Right renal cortex interstitium (tissue), 3 donors: ENCODE measurements at places on chromosomes 3 and 15. TPM values are rescaled to one million over a fixed set of nuclear protein-coding genes. Genes with fewer than 3 reads are reported as not detected.

GRCh38 chr3:54663501-54664011, 264.3 kb downstream of the LRTM1 start:
- no peak for DNase-seq

SCAANT1 gene
- polyA plus RNA-seq: 0.53 TPM

ZNF660 gene
- 11.1 TPM for polyA plus RNA-seq

SLC28A2 gene
- 0.44 TPM for polyA plus RNA-seq

GRCh38 chr3:88640581-88640980, 466.8 kb upstream of the EPHA3 start:
- no peak for DNase-seq

- no peak for DNase-seq
These were observed 13.5 kb downstream of the HTR3E start for GRCh38 chr3:184110316-184110725.

DNA sequence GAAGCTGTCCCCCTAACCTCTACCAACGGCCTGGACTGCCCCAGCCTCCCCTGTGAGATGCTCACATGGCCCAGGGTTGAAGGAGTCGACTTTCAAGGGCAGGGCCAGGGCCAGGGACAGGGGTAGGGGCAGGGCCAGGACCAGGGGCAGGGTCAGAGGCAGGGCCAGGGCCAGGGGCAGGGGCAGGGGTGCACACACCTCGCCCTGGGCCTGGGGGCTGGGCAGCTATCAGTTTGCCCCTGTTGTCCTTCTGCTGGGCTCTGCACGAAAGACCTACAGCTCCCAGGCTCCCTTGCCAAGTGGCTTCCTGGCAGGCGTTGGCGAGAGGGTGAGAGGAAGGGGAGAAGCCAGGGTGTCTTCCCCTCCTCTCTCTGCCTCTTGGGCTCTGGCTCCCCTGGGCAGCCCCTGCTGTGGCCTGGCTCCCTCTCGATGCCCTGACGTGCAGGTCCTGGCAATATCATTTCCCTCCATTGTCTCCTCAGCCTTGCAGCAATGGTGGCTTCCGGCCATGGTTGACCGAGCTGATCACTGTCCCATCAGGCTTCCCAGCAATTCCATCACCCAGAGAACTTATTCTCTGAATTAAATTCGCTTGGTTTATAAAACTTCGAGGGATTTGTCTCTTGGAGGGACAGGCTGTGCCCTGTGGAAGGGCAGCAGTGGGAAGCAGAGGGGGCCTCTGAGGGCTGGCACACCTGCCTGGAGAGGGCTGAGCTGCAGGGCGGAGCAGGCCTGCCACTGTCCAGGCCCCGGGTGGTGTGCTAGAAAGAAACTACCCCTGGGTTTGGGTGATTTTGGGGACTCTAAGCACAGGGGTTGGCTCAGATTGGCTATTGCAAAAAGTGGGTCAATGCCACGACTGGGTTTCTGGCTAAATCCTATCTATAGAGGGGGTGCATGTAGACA, 13.9 kb downstream of the PRR23E start:
- no peak for DNase-seq

GRCh38 chr3:23856286-23856685, 50.5 kb downstream of the UBE2E1 start:
- DNase-seq: no peak

SLC28A1 gene
- polyA plus RNA-seq: 5.3 TPM

DNA sequence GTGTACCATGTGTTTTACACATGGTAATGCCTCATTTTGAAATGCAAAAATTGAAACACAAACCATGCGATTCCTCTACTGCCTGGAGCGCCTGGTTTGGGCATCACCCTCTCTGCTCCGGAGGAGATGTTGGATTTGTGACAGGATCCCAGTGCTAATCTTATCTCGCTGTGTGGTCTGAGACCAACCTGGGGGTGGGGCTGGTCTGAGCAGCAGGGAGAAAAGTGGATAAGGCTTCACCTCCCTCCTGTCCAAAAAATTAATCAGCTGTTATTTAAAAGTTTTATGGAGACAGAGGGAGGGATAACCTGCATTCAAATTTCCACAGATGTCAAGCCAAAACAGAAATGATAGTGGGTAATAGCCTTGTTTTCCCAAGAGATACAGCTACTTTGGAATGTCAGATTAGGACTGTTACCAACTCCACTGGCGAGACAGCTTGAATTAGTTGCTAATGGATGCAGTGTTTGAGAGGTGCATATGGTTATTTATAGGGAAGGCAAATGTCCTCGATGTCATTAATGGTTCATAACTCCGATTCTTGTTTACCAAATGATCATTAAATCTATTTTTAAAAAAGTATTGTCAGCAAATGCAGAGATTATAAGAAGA, 54.0 kb upstream of the SKOR1 start:
- no peak for DNase-seq

IDH3A gene
- 59.6 TPM for polyA plus RNA-seq

GRCh38 chr3:41267975-41268640, 68.8 kb downstream of the CTNNB1 start:
- DNase-seq: no peak

SMAD6 gene
- polyA plus RNA-seq: 23.0 TPM

DNA sequence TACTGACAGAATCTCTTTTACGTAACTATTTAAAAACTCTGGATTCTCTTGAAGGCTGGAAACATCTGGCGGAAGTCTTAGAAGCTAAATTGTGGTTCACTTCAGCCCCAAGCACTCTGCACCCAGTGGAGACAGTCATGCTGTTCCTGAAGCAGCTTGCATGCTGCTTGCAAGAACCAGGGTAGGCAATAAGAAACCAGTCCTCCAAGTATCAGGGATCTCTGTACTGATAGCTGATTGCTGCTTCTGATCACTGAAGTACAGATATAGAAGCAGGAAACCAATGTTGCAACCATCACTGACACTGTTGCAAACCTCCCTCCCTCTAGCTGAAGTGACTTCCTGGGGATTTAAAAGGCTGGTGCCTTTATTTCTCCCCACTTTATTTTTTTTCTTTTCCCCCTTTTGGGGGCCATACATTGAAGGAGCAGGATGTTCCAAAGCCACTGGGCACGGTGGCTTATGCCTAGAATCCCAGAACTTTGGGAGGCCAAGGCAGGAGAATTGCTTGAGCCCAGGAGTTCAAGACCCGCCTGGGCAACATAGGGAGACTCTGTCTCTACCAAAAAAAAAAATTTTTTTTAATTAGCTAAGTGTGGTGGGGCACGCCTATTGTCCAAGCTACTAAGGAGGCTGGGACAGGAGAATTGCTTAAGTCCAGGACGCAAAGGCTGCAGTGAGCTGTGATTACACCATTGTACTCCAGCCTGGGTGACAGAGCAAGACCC, 15.3 kb downstream of the SPCS1 start:
- DNase-seq: no peak

- DNase-seq: no peak
These were observed 42.0 kb upstream of the SEC61A1 start for GRCh38 chr3:128009952-128010846.

DNA sequence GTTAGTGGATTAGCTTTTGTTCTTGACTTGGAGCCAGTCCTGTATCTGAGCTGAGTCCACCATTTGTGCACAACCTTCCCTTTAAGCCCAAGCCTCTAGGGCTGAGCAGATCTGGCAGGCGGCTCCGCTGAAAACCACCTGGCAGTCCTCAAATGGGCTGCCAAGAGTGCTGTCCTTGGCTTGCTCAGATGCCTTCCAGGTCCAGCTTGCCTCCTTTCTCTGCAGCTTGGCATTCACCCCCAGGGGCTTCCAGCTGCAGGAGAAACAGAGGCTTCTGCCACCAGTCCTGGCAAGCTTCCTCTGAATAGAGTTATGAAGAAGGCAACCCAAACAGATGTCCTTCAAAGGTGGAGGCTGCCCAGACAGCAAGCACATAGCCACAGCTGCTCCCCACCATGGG, 96.7 kb downstream of the LRTM1 start:
- no peak for DNase-seq

DNA sequence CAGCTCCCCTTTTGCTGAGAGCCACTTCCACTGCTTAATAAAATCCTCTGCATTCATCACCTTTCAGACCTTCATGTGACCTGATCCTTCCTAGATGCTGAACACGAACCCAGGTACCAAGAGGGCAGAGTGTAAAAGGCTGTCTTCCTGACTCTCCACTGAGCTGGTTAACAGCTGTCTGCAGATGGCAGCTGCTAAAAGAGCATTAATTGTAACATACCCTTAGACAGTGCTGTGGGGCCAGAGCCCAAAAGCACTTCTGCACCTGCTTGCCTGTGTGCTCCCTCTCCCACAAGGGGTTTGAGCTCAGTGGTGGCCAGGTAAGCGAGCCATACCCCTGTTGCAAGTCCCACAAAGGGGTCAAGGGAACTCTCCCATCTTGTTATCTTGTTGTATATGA, 187.3 kb downstream of the UBE2E2 start:
- no peak for DNase-seq

TMEM212 gene
- polyA plus RNA-seq: not detected

GPR171 gene
- polyA plus RNA-seq: 0.12 TPM

DNA sequence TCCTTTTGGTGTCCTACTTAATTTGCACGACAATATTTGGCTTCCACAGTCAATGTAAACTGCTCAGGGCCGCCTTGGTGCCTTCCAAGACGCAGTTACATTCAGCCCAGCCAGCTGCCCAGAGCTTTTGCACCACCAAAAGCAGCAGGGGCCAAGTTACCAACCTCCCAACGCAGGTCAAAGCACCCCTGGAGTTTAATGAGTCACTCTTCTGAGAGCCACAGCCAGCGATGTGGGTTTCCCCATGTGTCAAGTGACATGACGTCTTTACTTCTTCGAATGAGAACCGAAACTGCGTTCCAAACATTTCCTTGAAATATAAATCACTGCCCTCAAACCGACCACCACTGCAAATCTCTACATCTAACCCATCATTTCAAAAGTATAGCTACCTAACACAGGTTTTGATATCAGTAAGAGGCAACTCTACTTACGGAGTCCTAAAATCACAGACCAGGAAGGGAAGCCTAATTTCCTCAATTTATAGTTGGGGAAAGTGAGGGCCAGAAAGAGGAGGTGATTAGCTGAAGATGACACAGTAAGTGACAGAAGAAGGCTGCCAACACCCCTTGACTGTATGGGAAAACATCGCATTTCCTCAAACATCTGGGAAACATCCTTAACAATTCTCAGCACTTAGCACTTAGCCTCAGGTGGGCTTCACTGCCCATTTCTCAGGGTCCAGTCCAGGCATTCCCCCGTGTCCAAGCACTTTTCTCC, 24.5 kb downstream of the MB21D2 start:
- DNase-seq: no peak

DNA sequence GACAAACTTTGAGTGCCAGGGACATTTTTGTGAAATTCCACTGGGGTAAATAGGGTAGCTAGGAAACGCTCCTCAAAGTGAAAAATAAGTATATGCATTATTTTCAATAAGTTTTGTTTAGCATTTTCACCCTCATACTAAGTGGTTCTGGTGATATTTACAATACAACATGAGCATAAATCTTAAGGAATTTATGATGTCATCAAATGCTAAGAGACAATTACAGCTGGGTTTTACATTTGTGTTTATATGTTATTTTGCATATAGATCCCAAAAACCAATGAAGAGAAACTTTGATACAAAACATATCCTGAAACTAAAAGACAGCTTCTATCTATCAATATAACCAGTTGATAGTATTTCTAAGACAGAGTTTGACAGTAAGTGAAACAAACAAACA, 323.1 kb downstream of the ZBTB20 start:
- DNase-seq: no peak

DNA sequence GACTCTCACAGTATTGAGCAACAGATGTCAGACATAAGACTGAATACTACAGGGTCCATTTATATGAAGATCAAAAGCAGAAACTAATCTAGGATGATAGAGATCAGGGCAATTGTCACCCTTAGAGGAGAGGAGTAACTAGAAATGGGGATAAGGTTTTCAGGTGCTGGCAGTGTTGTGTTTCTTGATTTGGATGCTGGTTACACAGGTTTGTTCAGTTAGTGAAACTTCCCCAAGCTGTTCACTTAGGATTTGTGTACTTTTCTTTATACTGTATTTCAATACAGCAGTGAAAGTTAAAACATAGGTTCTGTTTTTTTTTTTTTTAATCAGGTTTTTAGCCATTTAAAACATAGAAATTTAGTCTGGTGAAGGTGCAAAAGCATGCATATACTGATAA, 39.1 kb upstream of the CMTM7 start:
- no peak for DNase-seq

DNA sequence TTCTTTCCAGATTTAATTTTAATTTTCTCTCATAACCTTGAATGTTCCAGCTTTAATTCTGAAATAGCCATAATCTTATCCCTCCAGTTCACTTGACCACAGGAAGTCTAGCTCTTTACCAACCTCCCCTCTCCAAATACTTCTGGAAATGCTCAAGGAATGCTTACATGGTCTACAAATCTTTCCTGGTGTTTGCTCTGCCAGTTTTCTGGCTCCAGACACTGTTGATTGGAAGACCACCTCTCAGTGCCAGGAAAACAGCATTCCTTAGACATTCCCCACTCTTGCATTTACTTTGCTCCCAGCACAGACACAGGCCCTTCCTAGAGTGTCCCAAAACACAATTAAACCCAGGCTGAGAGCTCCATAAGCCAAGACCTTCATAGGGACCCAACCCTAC, 98.6 kb downstream of the MESD start:
- DNase-seq: no peak

DNA sequence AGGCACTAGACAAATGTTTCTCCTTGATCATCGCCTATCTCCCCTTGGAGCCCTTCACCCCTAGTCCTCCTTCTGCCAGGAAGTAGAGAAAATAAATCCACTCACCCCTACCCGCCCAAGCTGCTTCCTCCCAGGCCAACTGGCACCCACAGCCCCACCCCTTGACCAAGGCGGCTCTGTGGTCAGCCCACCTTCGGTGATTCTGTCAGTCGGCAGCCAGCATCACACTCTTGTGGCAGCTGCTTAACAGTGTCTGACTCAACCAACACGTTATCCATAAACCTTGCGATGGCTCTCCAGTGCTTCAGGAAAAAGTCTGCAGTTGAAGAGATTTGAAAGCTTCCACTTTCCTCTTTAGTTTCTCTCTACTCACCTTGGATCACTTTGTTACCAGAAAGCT, 7.6 kb downstream of the SHF start:
- DNase-seq: no peak

DNA sequence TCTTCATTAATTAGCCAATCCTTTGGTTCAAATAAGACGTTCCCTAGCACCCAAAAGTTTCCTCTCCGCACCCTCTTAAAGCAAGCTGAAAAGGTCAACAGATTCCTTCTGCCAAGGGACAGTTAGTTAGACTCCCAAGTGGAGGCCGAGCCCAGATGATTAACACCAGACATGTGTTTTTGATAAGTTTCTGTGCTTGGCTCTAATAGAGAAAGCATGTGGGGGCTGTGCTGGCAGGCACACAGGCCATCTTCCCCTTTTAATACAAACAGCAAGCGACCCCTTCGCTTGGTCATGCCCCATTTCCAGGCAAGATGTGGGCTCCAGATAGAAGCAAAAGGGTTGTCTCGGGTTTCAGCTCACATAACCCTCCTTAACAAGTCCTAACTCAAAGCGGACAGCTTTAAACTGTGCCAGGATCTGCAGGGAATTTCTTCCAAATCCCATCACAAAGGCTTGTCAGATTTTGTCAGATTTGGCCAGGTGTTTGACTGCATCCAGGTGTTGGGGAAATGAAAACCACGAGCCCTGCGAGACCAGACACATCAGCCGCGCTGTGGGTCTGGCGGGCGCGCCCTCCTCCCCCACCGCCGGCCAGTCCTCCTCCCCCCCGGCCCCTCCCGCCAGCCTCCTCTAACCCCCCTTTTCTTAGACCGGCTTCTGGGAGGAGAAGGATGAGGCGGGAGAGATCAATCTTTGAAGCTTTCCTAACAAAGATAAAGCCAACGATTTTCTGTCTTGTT, 3.3 kb downstream of the HES1 start:
- DNase-seq: no peak

GRCh38 chr3:15602146-15602536, 596 bp downstream of the BTD start:
- DNase-seq: no peak

- no peak for DNase-seq
These were observed 13.1 kb upstream of the DENND4A start for GRCh38 chr15:65805019-65805745.
